ENCODE measurements at places on chromosomes 7 and 10.

GRCh38 chr7:138981332-138982203 lies at the start of gene KIAA1549:
Gene KIAA1549, minus strand, starts transcription at chr7:138981389. Its CDS starts 120 bp downstream, at chr7:138981269.
- peak; percentile 76 for DNase-seq

GRCh38 chr10:91206427-91206826 lies 14.0 kb upstream of the PCGF5 start:
- DNase-seq = no peak

DNA sequence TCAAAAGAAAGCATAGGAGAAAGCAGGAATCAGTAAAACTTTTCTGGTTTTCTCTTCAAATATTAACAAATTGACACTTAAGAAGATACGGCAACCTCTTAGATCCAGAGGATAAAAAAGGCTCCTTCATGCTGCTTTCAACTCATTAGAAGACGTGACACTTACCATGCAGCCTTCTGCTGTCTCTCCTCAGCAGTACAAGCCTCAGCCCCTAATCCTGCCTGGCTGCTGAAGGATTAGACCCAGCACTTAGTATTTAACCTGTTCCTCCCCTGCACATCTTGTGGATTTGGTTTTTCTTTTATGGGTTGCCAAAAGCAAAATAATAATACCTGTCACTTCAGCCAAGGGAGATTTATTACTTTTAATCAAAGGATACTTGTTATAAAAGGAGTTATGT lies 108.4 kb downstream of the LYZL1 start:
- no peak for DNase-seq

- no peak for DNase-seq
Observed at GRCh38 chr10:22621726-22622125, 92.7 kb downstream of the PIP4K2A start.

- DNase-seq = no peak
Observed at GRCh38 chr7:20299145-20299544, 31.6 kb upstream of the ITGB8 start.

DNA sequence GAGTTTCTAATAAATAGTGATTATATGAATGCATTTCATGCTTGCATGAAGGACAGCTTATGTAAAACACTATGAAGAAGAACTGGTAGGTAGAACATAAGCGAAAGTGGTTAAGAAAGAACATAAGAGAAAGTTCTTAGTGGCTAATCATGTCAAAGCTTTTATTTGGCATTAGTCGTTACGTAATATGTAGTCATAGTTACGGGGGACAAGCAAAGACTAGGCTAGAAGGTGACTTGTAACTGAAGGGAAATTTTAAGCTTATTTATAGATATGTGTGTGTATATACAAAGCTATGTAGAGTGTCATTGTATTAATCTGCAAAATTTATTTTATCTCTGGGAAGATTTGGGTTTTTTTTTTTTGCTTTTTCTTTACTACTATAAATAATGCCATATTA lies 36.9 kb downstream of the CAPZA2 start:
- DNase-seq = no peak

- DNase-seq = no peak
Observed at GRCh38 chr7:12161146-12161545, 49.9 kb upstream of the TMEM106B start.

DNA sequence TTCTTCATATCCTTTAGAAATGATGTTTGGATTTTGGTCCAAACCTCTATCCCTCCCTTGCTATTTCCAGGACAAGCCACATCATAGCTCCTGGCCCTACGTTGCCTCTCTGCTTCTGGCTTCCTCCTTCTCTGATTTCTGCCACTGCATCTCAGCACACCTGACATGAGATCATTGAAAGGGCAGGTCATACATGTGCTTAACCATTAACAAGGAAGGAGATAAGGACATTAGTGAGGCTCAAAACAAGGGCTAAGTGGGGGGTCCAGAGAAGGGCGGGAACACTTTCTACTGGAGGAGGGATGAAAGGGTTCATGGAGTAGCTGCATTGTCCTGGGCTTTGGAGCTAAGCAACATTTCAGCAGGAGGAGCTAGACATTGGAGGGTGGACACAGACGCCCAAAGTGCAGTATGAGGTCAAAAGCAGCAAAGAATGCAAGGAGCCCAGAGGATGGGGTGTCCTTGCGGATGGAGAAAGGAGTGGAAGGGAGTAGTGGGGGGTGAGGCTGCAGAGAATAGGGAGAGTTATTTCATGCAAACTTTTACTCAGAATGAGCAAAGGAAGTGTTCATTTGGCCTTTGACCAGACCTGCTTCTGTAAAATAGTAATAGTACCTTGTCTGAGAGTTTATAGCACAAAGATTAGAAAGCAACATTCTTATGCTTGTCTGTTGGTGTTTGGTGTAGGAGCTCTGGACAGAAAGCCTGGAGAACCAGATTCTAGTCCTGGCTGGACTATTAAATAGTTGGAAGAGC lies 102.4 kb upstream of the CREB5 start:
- DNase-seq = no peak

DNA sequence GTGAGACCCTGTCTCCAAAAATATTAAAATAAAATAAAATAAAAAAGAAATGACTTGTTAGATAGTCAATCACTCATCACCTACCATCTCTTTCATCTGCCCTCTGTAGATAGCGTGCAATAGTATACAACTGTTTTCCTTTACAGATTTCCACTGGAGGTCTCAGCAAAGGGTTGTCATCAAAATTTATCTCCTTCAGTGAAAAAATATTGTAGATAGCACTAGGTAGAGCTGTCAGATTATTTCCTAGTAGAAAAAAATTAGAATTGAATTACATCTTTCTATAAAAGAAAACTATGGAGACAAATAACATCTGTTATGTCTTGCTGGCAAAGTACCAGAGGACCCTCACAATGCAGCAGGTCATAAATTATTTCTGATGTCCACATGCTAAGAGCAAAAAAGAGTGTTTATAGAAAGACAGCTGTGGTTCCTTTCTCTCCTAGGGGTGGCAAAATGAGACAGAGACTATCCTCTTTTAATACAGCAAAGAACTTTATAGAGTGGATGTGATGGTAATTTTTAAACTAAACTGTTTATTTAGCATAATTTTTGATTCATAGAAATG lies 16.3 kb upstream of the CYP51A1 start:
- DNase-seq = no peak

DNA sequence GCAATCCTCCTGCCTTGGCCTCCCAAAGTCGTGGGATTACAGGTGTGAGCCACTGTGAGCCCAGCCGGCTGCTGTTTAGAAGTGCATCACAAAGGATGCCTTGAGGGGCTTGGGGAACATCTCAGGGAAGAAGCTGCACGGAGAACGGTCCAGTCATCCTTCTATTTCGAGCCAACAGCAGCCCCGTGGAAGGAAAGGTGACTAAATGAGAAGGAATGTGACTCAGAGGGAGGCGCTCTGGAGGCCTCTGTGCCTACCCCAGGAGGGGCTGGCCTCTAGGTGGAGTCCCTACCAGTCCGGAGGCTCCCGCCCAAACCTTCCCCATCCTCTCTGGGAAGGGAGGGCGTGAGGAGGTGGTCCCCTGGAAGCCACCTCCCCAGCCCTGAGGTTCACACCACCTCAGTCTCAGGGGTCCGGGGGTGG lies 76.2 kb downstream of the CTBP2 start:
- peak; percentile 81 for DNase-seq

DNA sequence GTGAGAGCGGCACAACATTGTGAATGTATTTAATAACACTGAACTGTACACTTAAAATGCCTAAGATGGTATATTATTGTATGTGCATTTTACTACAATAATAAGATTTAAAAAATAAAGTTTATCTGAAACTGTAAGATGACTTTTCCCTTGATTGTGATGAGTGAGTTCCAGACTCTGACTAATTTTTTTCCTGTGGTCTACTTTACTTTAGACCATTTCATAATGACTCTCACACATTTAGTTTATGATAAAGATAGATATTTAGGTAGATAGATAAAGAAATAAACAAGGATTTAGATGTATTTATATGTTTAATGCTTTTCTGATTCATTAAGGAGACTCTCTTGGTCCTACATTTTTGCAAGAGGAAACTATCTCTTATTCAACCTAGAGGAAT lies 835.9 kb upstream of the SORCS1 start:
- no peak for DNase-seq

- DNase-seq = no peak
Observed at GRCh38 chr10:4586776-4587175, 239.2 kb upstream of the AKR1E2 start.

Measured in H9 (cell line).